ENCODE measurements at places on chromosomes 4 and X.

- DNase-seq = no peak
Measured at GRCh38 chr4:123848606-123849005, 452.0 kb downstream of the SPRY1 start.

DNA sequence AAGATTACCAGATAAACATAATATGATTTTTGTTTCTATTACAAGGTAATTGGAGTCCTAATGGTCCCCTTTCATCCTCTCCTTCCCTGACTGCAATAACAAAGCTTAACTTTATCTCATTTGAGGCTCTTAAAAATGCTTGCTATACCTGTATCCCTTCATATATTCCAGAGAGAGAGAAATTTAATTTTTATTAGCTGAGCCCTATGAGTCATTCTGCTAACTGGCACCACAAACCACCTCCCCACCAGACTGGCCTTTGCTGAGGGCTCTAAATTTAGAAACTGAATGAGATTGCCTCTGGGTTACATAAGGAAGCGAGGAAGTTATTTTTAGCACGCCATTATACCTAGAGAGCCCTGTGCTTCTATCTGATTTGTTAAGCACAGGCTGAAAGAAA, 27.4 kb downstream of the CBLL2 start:
- DNase-seq = no peak

DNA sequence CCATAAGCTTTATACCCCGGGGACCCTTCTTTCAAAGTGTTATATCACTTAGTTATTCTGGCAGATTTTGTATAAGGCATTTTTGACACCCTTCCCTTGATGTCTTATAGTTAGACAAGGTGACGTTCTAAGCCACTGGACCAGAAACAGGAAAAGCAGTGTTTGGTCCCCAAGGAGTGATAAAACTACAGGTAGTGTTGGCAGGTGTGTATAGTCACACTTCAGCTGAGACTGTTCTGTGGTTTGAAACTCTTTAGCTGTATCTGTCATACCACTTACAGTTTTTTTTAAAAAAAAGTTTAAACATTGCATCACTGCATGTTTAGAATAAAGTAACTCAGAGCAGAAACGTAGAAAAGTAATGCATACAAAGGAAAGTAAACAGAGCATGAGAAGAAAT, 48.5 kb downstream of the TLL1 start:
- DNase-seq = no peak

DNA sequence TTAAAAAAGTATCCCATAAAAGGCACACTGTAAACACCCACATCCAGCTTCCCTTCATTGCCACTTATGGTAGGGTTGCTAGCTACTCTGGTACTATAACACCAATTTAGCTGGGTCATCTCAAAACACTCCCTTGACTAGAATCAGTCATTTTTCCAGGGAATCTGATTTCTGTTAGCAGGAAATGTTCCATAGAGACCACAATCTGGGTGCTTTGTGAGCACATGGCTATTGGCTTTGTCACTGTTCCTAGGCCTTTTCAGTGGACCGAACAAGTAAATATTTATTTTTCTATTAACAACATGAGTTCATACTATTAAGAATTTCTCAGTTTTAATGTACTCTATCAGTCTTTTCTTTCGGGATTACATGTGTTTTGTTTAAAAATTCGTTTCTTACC, 404.7 kb upstream of the GNPDA2 start:
- no peak for DNase-seq

DNA sequence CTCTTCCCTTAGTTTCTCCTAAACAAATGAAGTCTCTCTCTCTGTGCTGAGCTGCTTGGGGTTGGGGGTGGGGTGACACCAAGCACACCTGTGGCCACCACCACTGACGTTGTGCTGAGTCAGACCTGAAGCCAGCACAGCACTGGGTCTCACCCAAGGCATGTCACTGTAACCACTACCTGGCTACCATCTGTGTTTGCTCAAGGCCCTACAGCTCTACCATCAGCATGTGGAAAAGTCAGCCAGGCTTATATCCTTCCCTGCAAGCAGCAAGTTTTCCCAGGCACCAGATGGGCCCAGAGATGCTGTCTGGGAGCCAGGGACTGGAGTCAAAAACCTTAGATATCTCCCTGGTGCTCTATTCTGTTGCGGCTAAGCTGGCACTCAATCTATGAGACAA, 6.9 kb downstream of the CXCL10 start:
- no peak for DNase-seq

GRCh38 chr4:41079881-41080560, 134.3 kb downstream of the APBB2 start:
- no peak for DNase-seq

GRCh38 chr4:4761128-4761982, 98.1 kb upstream of the MSX1 start:
- DNase-seq = no peak

DNA sequence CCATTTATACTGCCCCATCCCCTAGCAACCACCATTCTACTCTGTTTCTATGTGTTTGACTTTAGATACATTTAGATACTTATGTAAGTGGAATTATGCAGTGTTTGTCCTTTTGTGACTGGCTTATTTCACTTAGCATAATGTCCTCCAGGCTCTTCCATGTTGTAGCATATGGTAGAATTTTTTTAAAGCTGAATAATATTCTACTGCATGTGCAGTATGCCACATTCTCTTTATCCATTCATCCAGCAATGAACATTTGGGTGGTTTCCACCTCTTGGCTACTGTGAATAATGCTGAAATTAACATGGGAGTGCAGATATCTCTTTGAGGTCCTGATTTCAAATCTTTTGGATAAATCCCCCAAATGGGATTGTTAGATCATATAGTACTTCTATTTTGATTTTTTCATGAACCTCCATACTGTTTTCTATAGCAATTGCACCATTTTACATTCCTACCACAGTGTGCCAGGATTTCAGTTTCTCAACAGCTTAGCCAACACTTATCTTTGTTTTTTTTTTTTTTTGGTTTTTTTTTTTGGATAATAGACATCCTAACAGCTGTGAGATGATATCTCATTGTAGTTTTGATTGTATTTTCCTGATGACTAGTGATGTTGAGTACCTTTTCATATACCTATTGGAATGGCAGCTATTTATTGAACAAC, 105.9 kb upstream of the LNX1 start:
- no peak for DNase-seq

- no peak for DNase-seq
Measured at GRCh38 chr4:95122001-95122400, 364.2 kb downstream of the BMPR1B start.

DNA sequence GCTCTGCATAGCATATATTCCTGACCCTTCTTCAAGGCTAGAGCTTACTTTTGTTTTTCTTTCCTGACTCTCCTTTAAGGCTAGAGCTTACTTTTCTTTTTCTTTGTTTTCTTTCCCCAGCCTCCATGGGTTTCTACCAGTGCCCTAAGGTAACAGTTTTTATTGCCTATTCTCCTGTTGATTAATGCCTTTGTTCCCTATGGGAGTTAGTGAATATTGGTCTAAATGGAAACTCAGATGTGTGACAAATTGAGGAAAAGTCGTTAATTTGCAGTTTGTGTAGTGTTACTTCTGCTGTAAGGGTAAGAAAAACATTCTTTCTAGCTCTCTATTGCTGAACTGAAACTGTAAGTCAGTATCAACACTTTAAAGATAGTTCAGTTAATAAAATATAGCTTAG, 358.7 kb downstream of the IL15 start:
- no peak for DNase-seq

DNA sequence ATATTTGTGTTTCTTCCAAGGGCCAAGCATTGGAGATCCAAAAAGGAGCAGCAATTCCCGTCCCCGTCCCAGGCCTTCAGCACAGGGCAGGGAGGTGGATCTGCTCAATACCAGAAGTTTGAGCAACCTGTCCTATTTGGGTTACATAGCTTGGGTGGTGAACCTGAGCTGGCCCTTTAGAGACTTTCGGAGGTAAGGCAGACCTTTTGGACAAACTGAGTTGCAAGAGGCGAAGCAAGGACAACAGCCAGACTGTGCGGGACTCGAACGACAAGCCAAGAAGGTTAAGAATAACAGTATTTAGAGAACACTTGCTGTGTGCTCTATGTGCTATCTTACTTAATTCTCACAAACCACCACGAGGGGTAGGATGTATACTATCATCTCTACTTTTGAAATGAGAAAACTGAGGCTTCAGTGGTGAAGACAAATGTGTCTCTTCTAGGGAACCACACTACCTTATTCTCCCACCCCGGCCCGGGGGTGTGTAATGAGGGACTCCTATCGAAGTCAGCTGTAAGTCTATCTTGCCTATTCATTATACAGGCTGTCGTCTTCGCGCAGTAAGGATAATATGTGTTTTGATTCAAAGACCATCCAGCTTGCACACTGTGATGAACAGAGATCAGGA, 1.3 kb downstream of the NOP14 start:
- no peak for DNase-seq

DNA sequence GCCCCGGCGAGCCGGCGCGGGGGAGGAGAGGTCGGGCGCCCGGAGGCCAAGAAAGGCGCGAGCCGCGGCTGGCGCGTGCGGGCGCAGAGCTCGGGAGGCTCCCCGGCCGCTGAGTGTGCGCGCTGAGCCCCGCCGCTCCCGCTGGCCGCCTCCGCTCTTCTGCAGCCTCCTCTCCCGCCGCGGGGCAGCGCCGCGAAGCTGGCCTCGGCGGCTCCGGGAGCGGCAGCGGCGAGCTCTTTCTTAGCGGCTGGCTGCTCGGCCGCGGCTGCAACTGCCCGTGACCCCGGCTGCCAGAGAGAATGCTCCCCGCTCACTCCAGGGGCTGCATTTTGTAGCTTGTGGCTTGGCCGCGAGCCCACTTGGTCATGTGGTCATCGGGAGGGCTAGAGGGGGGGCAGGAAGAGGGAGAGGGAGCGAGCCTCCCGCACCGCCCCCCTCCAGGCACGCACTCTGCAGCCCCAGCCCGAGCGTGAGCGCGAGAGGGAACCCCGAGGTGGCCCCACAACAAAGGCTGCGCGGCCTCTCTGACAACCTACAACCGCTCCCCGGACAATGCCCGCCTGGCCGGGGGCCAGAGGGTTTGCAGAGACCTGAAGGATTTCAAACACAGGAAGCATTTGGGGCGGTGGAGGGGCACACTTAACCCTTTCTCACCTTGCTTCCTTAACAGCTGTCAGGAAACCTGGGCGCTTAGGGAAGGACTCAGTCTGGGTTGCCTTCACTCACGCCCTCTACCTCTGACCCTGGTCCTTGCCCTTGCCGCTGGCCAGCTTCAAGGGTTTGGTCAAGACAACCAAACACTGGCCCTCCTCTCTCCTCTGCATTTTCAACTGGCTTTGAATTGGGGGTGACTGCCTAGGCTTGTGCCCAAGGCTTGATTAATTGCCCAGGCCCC, at the start of gene APLN:
TSS of gene APLN (minus strand) at position 305 of the 895 bp plus-strand sequence. CDS start 326 bp downstream, outside the sequence.
- DNase-seq = no peak

GRCh38 chrX:115533485-115533884, 27.5 kb upstream of the PLS3 start:
- no peak for DNase-seq

GRCh38 chr4:53132132-53132891, 233.5 kb downstream of the SCFD2 start:
- DNase-seq = no peak

- DNase-seq = no peak
Measured at GRCh38 chr4:10161840-10162239, 45.2 kb upstream of the WDR1 start.

DNA sequence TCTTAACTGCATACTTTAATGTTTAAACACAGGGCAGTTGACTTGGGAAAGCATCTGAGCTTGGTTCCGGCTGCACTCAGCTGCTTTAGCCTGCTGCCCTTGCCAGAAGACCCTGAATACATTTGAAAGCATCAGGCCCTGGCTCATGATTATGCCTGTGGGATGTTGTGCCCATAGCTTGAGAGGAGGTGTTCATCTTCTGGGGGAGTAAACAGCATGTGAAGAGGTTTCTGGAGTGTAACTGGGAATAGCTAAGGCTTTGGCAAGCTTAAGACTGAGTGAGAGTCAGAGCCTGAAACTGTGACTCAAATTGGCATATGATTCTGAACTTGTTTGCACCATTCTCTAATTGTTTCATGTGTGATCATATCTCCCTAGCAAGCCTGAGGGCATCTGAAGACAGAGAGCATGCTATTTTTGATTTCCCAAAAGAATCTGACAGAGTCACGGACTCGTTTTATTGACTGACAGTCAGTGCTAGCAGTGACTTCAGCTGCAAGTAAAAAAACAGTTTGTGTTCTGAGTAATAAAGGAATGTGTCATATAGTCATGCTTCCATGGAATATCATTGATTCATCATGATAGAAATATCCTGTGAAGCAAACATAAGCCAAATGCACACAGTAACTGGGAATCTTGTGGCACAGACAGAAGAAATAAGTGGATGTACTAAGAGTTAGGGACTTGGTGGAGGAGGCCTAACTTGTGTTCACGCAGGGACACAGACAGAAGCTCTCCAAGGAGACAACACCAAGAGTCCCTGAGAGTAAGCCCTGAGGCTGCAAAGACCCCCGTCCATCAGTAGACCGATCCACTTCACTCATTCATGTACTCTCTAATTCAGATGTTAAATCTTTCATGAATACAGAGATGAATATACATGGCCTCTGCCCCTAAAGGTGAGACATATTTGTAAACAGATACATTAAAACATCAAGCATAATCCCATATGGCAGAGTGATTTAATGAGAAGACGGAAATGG, 100.7 kb downstream of the SYNPO2 start:
- DNase-seq = no peak

GRCh38 chr4:123952530-123953274, 556.1 kb downstream of the SPRY1 start:
- no peak for DNase-seq

- no peak for DNase-seq
Measured at GRCh38 chr4:7450775-7451433, 16.2 kb upstream of the PSAPL1 start.

- DNase-seq = no peak
Measured at GRCh38 chr4:35934320-35934981, 309.9 kb downstream of the ARAP2 start.

DNA sequence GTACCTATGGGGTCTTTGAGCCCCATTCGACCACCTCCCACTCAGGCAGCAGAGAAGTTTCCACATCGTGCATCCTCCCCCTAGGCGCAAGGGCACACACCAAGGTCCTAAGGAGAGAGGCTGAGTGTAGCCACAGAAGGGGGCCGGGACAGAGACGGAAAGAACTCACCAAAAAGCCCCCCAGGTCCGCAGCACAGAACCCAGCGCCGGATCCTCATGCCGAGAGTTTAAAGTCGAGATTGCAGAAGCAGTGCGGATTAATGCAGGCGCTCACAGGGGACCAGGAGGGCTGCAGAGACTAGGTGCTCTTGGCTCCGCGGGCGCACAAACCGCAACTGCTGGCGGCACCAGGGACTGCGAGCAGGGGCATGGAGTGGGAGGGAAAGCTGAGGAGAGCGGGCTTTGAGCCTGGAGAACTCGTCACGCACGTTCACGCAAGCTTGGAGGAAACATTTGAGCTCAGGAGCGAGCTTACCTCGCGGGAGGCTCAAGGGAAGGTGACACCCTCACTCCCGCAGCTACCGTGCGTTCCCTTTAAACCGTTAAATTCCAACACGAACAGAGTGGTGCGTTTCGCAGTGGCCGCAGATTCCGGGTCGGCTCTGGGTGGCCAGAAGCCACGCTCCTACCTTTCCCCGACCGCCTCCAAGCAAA, 8.5 kb downstream of the NKX3-2 start:
- no peak for DNase-seq

GRCh38 chr4:188161167-188161566, 21.9 kb downstream of the TRIML1 start:
- no peak for DNase-seq
